Substantia nigra (tissue), 51 donors: ENCODE measurements at places on chromosomes 16 and 17.

DNA sequence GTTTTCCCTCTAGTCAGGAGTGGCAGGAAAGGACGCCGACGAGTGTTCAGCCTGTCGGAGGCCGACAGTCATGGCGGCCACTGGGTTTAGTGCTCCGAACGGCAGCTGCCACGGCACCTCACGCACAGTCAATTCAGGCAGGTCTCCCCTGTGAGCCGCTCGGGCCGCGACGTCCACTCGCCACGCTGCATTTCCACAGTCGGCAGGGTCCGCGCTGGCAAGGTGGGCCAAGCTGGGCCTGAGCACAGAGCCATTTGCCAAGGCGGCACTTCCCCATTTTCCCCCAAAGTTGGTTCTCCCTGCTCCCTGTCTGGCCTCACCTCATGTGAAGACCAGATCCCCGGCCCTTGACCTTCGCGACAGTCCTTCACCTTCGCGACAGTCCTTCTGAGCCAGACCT lies 81.9 kb downstream of the SOCS1 start:
- no peak for DNase-seq

DNA sequence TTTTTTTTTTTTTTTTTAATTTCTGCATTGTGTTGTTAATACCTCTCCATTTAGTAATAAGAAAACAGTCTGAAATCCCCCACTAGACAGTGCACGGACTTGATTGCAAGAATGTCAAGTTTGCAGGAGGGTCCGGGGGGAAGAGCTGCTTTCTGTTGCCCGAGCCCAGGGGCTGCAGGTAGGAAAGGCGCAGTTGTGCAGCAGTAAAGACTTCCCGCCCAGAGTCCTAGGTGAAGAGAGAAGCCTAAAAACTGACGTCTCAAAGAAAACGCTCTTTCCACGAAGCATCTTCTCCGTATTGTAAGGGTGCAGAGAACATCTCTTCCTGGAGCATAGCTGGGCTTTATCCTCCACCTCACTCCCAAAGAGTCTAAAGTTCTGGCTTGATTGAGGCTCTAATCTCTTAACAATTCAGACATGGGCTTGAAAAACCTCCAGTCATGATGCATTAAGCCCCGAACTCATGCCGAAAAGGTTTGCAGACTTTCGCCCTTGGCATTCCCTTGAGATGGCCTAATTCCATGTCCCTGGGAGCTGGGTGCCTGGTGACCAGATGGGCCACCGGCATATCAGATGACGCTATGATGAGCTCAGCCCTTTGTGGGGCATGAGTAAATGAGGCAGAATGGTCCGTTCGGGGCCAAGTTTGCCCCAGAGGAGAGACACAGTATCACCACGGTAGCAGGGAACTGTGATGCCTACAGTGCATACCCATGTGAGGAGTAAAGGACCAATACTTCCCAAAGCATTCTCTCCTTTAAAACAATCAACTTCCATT lies 436.2 kb upstream of the ZFHX3 start:
- DNase-seq: no peak

- DNase-seq: no peak
Measured at GRCh38 chr16:65908568-65908967, 457.9 kb upstream of the CDH5 start.

GRCh38 chr16:23088018-23088417 lies 61.2 kb downstream of the USP31 start:
- no peak for DNase-seq

GRCh38 chr17:44207743-44208142 lies 8.1 kb upstream of the ATXN7L3 start:
- no peak for DNase-seq

DNA sequence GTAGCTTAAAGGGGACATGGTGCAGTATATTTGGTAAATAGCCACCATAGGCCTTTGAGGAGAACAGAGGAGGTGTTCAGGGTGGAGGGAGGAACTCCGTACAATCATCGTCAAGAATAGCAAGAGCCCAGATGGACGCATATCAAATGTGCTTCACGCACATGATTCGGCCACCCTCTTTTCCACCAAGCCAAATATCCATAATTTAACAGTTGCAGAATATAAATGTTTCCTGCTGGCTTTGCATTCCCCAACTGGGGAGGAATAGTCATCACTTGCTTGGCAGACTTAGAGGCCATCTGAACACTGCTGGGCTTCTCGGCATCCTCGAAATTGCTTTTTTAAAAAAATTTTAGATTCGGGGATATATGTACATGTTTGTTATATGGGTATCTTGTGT lies 111.9 kb upstream of the ERCC4 start:
- DNase-seq: no peak

DNA sequence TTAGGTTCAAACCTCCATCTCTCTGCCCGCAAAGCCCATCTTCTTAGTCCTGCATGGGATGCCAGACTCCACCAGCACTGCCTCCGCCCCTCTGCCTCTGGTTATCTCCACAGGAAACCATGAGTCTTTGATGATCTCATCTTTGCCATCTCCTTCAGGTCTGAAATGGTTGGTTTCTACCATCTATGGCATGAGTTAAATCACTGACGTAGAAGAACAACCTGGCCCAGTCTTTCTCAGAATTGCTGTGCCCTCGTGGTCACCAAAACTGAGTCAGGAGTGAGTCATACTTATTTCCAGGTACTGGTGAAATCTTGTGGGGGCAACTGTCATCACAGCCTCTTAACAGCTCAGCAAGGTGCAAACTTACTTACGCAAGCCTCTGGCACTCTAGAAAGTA lies 468.7 kb upstream of the C16orf82 start:
- DNase-seq: no peak

GRCh38 chr17:62017496-62017895 lies 47.6 kb downstream of the MED13 start:
- no peak for DNase-seq
